Large intestine (tissue), 12 donors: ENCODE measurements at places on chromosomes 7 and 10.

DNA sequence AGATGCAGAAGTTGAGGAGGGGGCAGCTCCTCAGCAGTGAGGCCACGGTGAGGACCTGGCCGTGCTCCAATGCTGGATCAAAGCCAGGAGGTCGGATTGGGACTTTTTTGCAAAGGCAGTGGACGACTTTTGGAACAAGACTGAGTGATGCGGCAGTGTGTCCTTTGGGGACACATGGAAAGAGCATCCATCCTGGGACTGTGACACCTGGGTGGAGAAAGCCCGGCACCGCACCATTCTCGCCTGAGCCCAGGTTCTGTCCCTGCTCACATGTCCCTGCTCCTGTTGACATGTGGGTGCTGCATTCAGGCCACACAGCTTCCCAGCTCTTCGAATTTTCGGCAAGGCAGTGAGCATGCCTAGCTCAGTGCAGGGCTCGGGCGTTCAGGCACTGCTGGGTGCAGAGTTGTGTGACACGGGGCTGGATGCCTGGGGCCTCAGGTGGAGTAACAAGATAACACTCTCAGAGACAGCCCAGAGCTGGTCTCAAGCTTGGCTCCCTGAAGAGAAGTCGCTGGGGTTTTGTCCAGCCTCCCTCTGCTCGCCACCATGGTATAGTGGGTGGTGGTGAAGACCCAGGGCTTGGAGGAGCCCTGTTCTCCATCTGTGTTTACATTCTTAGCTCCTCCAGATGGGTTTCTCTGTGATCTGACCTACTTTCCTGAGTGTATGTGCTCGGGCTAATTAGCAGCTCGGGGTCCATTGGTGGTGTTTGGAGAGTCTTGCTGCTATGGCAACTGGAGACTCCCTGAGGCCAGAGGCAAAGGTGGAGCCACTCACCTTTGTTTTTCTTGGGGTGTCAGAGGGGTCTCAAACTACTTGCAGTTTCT, 111.7 kb upstream of the BTBD16 start:
- no peak for DNase-seq

GRCh38 chr7:93039786-93040185, 78.0 kb downstream of the SAMD9 start:
- no peak for DNase-seq

GRCh38 chr7:124688991-124689390, 76.6 kb downstream of the GPR37 start:
- DNase-seq = no peak

- no peak for DNase-seq
Measured at GRCh38 chr10:24259365-24260130, 50.6 kb downstream of the KIAA1217 start.

DNA sequence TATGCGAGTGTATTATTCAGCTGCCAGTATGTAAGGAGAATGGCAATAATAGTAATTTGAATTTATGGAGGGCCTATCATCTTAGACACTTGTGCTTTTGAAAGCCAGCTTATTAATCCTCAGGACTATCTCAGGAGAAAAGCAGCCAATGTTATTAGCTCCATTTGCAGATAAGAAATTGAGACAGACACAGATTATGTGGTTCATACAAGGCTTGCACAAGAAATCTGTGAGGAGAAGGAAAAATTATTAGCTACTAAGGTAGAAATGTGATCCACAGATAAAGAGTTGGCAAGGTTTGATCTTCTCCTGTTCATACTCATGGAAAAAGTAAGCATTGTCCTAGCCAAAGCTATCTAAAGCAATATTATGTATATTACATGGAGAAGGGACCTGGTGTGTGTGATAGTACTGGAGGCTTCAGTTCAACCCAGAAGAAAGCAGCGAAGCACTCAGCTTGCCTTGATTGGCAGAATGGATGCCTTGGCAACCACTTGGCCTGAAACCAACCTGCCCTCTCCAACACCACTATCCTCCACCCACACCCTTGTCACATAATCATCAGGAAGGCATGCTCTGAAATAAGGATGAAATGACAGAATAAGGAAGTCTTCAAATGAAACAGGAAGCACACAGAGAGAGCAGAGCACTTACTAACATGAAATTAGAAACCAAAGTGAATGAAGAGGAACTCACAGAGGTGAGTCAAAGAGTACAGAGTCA, 18.0 kb downstream of the MACC1 start:
- peak; percentile 49 for DNase-seq

GRCh38 chr10:24694086-24694485, 29.6 kb downstream of the ARHGAP21 start:
- DNase-seq = no peak

GRCh38 chr7:136308230-136308629, 331.1 kb upstream of the MTPN start:
- DNase-seq = no peak

GRCh38 chr10:86077871-86078638, 288.5 kb downstream of the GRID1 start:
- DNase-seq = no peak

DNA sequence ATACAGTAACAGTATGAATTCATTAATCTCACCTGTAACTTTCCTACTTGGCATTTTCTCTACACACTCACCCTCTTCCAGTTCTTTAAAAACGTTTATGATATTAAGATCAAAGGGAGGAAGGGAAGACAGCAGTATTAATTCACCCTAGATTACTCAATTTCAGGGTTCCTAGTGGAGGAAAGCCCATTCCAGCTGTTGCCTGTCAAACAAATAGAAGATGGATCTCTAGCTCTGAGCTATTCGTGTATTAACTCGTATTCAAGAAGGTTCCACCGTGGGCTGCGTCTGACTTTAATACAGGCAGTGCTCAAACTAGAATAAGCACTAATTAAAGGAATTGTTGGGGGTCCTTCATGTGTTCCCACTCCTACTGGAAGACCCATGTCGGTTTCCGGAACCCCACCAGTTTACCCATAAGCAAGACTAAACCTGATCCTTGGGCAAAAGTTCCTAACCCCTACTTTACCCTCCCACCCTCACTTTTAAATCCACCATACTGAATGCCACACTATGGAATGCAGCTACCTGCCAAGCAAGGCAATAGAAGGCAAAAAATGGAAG, 2.1 kb downstream of the NANOS1 start:
- DNase-seq = no peak

DNA sequence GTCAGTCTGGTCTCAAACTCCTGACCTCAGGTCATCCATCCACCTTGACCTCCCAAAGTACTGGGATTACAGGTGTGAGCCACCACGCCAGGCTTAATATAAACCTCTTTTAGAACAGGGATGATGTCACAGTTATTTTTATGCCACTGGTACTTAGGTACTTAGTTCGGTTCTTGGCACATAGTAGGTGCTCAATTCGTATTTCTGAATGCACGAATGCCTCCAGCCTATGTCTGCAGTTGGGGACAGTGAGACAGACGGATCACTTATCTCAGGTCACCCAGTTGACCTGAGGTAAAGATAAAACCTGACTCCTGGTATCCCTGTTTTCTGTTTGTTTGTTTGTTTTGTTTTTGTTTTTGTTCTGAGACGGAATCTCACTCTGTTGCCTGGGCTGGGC, 6.1 kb upstream of the NAT16 start:
- DNase-seq = no peak

- DNase-seq = no peak
Measured at GRCh38 chr7:2934984-2935740, 91.1 kb upstream of the GNA12 start.

GRCh38 chr10:10663622-10664021, 354.1 kb upstream of the CELF2 start:
- DNase-seq = no peak

- DNase-seq = no peak
Measured at GRCh38 chr10:79352035-79352877, 5.0 kb downstream of the PPIF start.

GRCh38 chr7:157679607-157680006, 342.8 kb downstream of the DNAJB6 start:
- DNase-seq = no peak

GRCh38 chr7:8221567-8221966, 40.4 kb downstream of the ICA1 start:
- DNase-seq = no peak

DNA sequence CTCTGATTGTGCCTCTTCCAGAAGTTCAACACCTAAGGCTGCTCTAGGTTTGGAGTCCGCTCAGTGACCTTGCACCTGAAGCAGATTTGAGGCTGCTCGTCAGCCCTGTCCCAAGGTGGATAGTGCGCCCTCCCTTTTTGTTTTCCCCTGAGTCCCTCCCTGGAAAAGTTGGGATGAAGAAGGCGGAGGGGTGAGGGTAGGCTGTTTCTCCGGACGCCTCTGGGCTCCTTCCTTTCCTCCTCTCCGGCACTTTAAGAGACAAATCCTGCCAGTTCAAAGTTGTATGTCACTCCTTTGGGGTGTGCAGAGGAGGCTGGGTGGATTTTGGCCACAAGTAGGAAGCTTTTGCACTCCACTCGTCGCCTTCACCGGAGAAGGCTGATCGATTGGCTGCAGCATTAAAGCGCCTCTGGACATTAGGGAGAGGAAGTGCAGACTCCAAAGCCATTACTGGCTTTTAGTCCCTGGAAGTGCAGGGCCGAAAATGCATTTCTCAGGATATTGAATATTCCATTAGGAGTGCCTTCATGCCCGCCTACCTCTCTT, 81.9 kb upstream of the PRKG1 start:
- no peak for DNase-seq

GRCh38 chr10:22252224-22252800, 34.5 kb upstream of the EBLN1 start:
- peak; percentile 23 for DNase-seq

- DNase-seq = peak; percentile 47
Measured at GRCh38 chr10:75431180-75432111, at the start of gene LRMDA. LRMDA (plus strand) TSS chr10:75431624.

GRCh38 chr10:75508239-75508813, 76.9 kb downstream of the LRMDA start:
- peak; percentile 60 for DNase-seq

DNA sequence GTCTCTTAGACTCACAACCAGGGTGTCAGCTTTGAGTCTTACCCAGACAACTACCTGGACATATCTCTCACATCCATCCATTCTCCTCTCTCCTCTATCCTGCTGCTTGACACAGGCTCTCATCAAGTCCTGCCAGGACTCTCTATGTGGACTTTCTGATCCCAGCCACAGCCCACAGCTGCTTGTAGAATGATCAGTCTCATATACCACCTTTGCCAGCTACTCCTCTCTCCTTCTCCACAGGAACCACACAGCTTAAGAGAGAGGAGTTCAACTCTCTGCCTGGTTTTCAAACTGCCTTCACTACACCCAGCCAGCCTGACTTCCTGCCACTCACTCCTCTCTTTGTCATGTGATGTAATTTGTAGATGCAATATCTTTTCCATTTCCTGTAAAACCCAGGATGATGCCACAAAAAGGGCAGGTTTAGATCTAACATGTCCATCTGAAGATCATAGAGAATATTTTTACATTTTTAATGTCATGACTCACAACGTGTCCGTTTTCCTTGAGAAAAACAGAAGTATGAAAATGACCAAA, 154.0 kb downstream of the RAB11FIP2 start:
- no peak for DNase-seq
